ENCODE measurements at places on chromosomes 5 and 9. TPM values are rescaled to one million over a fixed set of nuclear protein-coding genes. Genes with fewer than 3 reads are reported as not detected.

DNA sequence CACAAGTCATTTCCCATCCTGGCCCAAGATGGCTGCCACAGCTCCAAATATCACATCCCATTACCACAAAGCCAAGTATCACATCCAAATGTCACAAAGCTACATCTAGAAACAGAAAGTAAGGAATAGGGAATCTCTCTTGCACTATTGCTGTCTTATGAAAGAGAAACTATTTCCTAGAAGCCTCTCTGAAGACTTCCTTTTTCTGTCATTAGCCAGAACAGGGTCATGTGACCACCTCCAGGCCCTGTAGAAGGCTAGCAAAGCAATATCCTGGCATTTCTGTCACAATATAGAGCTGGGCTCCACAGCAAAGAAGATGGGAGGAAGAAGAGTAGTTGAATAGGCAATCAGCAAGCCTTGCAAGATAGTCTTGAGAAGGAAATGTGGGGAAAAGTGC lies 99.2 kb downstream of the SH3TC2 start:
- no peak for DNase-seq

GRCh38 chr9:6955251-6955921 lies 197.6 kb downstream of the KDM4C start:
- DNase-seq, result no peak

- no peak for DNase-seq
Observed at GRCh38 chr9:17862101-17862500, 283.2 kb downstream of the SH3GL2 start.

DNA sequence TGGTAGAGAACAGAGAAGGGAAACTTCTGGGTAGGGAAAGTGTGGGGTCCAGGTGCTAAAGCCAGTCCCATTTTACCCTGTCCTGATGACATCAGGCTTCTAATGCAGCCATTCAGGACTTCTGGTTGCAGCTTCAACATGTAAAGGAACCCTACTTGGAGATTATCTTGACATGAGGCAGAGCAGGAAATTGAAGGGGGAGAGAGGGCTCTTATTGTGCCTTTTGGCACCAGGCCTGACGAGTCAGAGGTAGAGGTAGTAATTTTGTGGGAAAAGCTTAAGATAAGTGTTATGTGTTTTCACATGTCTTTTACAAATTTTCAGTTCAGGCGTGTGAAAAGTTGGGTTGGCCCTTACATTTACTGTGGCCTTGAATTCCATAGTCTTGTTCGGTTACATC lies 102.4 kb upstream of the APC start:
- DNase-seq, result no peak

DNA sequence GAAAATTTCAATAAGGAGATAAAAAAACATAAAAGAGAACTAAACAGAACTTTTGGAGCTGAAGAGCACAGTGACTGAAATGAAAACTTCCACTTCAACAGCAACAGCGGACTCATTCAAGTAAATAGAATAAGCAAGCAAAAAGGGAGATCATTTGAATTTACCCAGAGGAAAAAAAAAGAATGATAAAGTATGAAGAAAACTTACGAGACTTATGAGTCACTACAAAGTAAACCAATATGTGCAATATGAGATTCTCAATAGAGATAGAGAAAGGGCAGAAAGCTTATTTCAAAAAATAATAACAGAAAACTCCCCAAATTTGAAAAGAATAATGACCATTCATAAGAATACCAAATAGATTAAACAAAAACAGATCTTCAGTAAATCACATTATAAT lies 1605.7 kb upstream of the CDH6 start:
- no peak for DNase-seq

DNA sequence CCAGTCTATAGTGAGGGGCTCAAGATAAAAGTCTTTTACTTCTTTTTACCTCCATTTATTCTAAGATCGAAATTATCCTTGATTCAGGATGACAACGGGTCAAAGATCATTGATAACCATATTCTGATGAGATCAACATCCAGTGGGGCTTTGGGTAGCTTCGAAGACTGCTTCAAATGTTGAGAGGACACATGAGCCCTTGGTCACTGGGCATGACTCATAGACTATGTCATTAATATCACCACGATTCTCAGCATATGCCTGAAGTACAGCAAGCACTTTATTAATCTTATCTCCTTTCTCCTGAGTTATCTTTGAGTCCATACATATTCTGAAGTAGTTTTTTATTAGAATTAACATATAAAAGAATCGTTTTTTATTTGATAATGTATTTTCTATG lies 117.1 kb upstream of the DAB2 start:
- no peak for DNase-seq

- no peak for DNase-seq
Observed at GRCh38 chr5:110209401-110209800, 517.1 kb downstream of the TMEM232 start.

- no peak for DNase-seq
Observed at GRCh38 chr5:127810707-127811490, 107.7 kb downstream of the CCDC192 start.

DNA sequence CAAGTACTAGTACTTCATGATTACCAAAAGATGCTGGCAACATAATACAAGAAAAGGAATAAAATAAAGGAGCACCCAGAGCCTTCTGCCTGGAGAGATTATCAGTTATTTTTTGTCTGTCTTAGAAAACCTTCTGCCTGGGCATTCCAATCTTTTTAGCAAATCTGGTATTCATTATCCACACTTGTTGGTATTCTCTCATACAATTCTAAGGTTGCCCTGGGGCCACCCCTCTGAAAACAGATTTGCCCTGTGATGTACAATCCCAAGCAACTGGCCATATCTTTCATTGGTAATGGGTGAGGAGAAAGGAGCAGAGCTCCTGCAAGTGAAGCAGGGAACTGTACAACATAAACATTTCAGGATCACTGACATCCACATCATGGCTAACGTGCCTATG lies 47.8 kb downstream of the WDR41 start:
- DNase-seq, result no peak

DNA sequence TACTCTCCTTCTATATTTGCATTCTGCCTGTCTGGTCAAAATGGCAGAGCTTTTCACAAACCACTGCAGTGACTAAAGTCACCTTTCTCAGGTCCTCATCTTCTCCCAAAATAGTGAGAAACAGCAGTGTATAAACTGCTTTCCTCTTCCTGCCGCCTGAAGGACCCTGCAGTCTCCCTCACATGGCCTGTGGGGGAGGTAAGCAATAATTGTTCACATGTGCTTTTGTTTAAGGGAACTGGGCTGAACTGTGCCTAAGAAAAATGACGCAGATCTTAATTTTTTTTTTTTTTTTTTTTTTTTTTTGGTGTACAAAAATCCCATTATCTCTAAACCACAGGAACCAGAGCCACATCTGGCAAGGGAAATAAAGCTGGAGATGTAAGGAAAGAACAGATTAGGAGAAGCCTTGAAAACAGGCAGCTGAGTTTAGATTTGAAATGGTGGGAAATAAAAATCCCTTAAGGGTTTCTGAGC lies 131.7 kb upstream of the VLDLR start:
- no peak for DNase-seq

DNA sequence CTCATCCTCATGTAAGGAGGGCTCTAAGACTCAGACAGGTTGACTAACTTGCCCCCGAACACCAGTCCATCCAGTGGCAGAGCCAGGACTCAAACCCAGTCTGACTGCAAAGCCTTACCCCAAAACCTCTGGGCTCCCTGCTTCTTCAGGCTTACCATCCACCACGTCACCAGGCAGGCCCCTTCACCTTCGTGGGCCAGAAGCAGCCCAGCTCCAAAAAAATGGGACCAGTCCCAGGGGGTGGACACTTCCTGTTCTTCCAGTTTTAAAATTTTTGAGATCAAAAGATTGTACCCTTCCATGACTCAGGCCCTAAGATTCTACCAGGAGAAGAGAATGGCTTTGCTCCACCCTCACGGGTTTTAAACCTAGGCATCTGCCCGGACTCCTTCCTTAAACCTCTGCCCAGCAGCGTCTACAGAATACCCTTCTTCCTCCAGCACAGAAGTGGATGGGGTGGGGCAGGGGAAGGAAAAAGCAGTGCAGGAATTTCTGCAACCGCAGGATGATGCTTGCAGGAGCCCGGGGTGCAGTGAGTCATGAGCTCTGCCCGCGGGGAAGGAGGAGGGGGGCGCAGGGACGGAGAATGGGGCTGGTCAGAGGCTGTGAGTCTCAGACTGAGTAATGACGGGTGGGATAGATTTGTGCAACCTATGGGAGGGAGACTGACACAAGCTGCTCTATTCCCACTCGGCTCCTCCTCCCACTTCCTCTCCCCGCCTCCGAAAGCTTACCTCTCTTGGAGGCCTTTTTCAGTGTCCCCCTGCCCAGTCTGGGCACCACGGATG lies 50.4 kb upstream of the STXBP1 start:
- DNase-seq, result no peak

- DNase-seq, result no peak
Observed at GRCh38 chr5:102599289-102599688, 100.5 kb upstream of the SLCO6A1 start.

The COX7C gene
- total RNA-seq, result 320 TPM

The IFNB1 gene
- not detected for total RNA-seq

The ASPN gene
- total RNA-seq, result not detected

The GARIN3 gene
- total RNA-seq, result not detected

The HAPLN1 gene
- not detected for total RNA-seq

The SPATA31A7 gene
- total RNA-seq, result not detected

All from B cell (primary cell).